Urothelium cell line (cell line): ENCODE measurements at places on chromosomes 3 and 15.

GRCh38 chr3:5144316-5144994 lies 22.4 kb downstream of the ARL8B start:
- DNase-seq = no peak

DNA sequence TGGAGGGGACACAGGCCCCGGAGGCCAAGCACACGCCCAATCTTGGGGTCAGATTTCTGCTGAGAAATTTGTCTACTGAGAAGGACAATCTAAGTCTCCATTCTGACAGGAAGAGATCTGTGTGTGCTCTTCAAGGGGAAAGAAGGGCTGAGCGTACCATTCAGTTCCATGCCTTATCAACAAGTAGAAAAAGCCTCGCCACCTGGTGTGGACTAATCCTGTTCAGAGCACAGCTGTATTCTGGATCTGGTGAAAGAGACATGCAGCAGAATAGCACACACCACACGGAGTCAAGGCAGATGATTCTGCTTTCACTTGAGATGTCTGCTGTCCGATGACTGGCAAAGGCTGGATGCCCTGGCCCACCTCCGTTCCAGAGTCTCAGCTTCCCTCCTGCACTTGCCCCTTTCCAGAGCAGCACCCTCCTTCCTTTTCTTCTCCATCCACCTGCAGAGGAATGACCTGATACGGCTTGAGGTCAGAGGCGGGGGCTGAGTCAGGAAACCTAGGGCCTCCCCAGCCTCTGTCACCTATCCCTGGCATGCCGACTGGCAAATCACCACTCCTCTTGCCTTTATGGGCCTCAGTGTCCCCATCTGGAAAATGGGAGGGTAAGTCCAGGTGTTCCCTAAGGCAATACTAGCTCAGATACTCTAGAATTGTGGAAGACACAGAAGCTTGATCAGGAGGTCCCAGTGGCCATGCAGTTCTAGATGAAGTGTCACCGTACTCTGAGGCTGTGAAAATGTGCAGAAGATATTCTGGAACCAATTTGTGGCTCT lies 36.9 kb upstream of the CTSH start:
- no peak for DNase-seq

DNA sequence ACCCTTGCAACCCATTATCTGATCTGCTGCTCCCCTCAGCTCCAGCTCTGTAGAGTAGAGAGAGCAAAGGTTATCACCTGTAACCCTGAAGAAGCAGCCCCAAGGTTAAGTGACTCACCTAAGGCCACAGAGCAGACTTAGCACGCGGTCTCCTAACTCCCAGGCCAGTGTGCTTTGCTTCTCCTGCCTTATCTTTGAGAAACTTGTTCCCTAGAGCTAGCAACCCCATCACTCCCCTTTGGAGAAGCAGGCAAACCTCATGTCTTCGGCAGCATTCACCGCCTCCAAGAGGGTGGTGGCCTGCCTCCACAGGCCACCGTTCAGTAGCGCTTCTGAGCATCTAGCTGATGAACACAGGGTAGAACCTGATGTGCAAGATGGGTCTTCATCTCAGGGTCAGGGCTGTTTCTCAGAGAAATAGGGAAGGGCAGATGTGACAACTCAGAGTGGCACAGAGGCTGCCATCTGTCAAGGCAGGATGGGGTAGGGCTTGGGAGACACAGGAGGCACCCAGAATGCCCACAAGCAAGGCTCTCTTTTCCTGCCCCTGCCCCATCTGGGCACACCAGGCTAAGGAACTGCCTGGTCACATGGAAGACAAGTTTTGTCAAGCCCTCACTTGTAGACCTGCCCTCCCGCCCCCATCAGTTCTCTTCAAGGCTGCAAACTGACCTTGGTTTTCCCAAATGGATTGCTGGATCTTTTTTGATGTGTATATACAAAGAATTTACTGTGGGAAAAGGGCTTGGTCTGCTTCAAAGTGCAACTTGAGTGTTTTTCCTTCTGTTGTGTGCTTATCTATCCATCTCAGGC lies 34.9 kb upstream of the CLK3 start:
- no peak for DNase-seq

GRCh38 chr3:16944356-16944755 lies 59.6 kb downstream of the PLCL2 start:
- DNase-seq = no peak

- DNase-seq = no peak
Measured at GRCh38 chr3:24359102-24359501, 135.5 kb downstream of the THRB start.

DNA sequence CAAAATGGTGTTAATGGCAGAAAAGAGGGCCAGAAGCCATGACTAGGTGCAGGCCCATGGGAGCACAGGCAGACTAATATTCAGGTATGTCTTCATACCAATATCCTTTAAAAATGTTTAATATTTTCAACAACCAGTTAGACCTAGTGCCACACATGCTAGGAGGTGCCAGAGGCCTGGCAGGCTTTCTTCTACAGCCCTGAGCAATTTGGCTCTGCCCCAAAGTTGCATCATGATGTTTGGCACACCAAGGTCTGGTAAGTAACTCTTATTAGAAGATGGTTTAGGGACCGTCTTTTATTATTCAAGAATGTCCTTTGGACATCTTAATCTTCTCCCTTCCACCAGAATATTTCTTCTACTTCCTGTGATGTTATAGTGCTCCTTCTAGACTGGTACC lies 34.8 kb downstream of the MITF start:
- no peak for DNase-seq

DNA sequence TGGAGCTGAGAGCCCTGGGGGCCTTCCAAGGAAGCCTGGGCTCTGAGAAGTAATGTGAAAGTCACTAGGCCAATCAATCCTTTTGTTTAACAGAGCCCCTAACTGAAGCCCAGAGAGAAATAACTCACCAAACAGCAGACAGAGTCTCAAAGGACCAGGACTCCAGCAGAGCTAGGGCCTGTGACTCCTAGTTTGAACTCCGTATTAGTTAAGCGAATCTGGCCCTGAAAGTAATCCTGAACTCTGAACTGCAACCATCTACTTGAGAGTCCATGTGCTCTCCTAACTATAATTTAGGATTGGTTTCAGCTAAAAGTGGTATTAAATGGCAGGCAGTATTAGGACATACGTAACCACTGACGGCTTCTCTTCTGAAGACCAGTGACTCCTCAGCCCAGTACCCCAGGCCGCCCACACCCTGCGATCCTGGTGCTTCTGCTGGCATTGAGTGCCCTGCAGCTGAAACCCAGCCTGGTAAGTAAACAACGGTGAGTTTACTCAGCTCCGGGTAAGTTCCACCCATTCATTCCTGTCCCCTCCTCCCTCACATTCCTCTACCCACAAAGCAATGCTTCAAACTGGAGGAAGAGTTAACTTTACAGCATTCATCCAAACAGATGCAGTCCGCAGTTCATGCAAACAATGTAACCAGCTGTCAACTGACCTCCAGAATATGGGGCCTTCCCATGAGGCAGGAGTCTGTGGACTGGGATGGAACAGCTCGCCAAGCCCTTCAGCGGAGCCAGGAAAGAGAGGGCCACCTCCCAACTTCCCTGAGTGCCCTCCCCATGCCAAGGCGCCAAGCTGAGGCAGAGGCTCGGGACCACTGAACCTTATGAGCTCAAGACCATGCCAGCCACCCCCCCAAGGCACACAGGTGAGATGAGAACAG lies 7.3 kb downstream of the MYO5C start:
- peak; percentile 25 for DNase-seq

DNA sequence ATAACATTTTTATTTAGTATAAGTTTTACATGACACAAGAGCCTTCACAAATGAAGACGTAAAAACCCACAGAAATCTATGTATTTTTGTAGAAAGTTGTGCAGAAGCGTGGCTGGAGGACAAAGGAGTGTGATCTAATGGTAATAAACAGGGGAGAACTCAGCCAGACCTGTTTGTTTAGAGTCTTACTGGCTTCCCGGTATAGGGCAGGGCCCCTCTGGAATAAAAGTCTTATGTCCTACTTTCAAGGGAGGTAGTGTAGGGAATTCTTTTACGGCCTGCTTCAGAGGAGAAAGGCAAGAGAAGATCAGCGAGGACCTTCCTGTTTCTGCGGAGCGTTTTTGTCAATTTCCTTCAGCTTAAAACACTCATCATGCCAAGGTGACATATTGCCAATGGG lies 103.6 kb downstream of the TGFBR2 start:
- DNase-seq = no peak

DNA sequence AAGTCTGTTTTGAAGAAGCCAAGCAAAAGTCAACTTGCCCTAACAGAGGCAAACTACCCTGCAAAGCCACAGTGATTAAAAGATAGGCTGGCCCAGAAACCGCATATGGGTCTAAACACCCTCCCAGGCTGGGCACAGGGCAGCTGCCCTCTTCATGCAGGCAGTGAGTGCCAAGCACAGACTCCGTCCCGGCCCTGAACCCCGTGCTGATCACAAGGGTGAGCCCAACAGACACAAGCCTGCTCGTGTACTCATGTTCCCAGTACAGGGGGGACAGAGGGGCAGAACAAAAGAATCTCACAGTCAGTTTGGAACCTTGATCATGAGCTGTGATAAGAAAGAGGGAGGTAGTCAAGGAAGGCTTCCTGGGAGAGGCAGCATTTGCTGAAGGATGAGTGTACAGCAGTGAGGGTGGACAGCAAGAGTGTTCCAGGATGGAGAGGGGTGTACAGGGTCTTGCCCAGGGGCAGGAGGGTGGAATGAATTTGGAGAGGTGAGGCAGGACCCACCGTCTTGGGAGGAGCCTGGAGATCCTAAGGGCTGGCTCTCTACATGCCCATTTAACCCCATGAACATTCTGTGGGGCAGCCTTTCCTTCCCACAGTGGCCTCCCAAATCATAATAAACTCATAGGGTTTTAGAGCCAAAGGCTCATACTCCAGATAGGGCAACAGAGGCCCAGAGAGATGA lies 43.2 kb upstream of the PRR23E start:
- no peak for DNase-seq

DNA sequence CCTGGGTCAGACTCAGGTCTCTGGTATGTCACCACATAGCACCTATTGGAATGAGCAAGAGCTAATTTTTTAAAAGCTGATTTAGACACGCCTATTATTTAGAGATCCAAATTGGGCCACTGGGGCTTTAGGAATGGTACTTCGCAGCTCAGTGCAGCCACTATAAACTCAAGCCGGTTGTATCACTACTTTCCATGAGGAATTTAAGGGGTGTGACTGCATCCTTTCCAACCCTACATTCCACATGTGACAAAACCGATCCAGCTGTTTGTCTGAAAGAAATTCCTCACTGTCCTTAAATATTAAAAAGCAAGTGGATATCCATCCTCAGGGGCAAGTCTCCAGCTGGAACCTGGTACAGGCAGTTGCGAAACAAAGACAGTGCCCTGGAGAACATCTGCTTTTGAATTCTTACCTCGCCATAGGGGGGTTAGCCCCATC lies 12.8 kb downstream of the VGLL3 start:
- DNase-seq = no peak

DNA sequence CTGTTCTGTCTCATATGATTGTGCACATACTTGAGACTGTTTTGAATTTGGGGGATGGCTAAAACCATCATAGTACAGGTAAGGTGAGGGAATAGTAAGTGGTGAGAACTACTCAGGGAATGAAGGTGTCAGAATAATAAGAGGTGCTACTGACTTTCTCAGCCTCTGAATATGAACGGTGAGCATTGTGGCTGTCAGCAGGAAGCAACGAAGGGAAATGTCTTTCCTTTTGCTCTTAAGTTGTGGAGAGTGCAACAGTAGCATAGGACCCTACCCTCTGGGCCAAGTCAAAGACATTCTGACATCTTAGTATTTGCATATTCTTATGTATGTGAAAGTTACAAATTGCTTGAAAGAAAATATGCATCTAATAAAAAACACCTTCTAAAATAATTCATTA lies 5.1 kb downstream of the CCR5 start:
- no peak for DNase-seq

DNA sequence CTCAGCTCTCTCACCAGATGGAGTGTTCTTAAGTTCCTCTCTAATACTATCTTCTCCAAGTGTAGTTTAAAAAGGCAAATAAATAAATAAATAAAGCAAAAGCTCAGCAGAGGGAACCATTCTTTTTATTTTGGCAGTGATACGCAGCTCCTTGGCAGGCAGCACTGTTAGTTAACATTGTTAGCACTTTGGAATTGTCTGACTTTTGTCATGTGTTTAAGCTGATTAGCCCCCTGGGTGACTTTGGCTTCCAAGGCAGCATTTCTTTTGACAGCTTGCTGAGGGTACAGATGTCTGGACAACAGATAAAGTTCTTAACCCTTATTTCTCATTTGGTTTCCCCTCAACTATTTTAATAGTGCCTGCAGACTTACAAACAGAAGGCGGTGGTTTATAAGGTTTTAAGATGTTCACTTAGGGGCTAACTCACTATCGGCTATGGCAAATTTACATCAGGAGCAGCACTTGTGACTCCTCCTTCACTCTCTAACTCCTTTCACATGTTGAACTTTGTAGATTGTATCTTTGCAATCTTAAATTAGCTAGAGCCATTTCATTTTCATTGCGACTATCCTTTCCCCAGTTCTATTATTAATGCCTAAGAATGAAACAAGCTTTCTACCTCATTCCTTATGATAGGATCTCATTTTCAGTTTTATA lies 213.4 kb downstream of the ZBBX start:
- DNase-seq = no peak

GRCh38 chr3:36846406-36846805 lies 82.1 kb upstream of the DCLK3 start:
- no peak for DNase-seq

GRCh38 chr3:67601919-67602608 lies 52.3 kb downstream of the SUCLG2 start:
- DNase-seq = no peak

GRCh38 chr15:29925227-29926082 lies 103.2 kb upstream of the TJP1 start:
- peak; percentile 56 for DNase-seq

- DNase-seq = peak; percentile 77
Measured at GRCh38 chr15:61715082-61715481, 345.2 kb downstream of the VPS13C start.

DNA sequence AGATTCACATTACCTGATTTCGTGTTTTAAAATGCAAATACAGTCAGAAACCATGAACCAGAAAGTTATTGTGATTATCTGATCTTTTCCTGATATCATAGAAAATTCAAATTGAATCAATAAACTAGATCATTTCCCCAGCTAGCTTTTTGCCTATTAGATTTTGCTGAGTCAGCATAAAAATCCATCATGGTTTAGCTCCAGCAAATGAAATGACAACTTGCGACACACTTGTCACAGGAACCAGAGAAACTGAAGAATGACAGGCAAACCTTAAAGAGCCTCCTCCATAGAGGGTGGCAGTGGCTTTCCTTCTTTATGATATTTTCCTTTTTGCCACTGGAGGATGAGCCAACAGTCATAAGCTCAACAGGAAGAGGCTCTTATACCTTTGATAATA lies 30.6 kb upstream of the TMEM108 start:
- DNase-seq = no peak

DNA sequence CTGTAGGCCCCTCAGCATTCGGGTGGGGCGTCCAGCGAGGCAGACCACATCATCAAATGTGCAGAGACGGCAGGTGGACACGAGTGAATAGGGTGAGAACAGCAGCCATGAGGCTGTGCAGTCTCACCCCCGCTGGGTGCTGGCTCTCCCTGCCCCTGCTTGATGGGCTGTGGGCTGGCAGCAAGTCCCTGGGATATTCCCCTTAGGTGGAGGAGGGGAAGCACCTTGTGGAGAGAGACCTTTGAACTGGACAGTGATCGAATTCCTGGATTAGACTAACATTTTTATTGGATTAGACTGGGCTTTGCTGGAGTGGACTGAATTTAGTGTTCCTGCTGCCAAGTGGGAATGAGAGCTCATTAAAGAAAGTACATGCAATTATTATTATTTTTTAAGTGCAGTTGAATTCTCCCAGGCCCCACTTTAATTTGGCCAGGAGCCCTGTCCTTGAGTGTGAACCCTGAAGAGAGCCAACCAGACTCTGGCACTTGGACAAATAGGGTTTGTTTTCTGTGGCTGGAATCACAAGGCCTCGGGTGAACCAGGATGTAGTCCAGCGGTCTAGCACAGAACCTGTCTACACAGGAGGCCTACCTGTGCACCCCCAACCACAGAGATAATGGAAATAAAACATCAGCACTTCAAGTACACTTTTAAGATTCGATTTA lies 193.1 kb downstream of the ABHD5 start:
- DNase-seq = no peak
